Muscle of back (tissue), 13 donors: ENCODE measurements at places on chromosomes 7 and 10. TPM values are rescaled to one million over a fixed set of nuclear protein-coding genes. Genes with fewer than 3 reads are reported as not detected.

The RPEL1 gene
- polyA plus RNA-seq: not detected

The POU6F2 gene
- polyA plus RNA-seq: not detected

The PAX4 gene
- not detected for polyA plus RNA-seq

The HK1 gene
- 29.2 TPM for polyA plus RNA-seq

The HTR7 gene
- 0.16 TPM for polyA plus RNA-seq

The RADIL gene
- 6.0 TPM for polyA plus RNA-seq

The CCDC3 gene
- polyA plus RNA-seq: 42.3 TPM

The COPS6 gene
- polyA plus RNA-seq: 102 TPM

The ANKRD61 gene
- 0.76 TPM for polyA plus RNA-seq
